Activated CD8-positive, alpha-beta memory T cell treated with anti-CD3 and anti-CD28 coated beads for 4 hours (primary cell): ENCODE measurements at places on chromosomes 7 and 10.

- DNase-seq, result no peak
Measured at GRCh38 chr7:121411597-121411979, 15.5 kb upstream of the FAM3C start.

- no peak for DNase-seq
Measured at GRCh38 chr7:94223375-94224084, 171.2 kb upstream of the COL1A2 start.

DNA sequence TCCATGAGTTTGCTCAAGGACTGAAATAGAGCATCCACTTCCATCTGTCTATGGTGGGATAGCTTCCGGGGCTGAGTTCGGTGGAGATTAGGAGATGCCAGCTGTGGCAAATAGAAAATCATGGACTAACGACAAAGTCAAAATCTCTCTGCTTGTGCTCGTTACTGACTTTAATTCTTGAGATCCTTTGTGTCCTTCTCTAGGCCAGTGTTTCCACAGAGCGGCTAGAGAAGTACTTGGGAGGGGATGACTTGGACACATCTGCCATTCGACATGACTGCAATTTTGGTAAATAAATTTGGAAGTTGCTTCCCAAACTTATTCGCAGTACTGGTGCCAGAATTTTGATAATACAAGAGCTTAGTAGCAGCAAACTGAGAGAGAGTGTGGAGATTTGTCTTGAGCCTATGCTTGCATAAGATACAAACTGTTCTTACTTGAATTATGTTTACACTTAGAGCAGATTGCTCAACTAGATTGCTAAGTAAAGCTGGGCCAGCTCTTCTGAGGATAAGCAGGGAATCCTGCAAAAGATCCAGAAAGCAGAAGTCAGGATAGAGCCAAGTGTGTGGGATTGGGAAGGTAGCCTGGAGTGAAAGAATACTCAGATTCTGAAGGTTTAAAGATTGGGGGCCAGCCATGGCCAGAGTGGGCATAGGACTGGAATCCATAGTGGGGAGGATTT lies 27.6 kb downstream of the ABCC2 start:
- no peak for DNase-seq

DNA sequence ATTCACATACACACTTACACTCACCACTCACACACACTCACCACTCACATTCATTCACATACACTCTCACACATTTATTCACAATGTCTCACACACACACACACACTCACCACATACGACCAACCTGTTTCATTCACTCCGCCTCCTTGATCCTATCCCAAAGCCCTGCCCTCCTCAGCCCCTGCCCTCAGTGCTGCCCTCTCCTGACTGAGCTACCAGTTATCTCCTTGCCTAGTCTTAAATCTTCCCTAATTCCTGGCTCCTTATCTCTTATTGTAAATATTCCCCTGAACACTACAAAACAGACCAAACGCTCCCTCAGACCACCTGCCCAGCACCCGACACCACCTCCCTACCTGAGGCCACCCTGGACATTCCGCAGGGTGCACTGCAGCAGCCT lies 26.1 kb upstream of the C10orf120 start:
- no peak for DNase-seq

- no peak for DNase-seq
Measured at GRCh38 chr7:74269757-74270277, 15.6 kb upstream of the RFC2 start.

- no peak for DNase-seq
Measured at GRCh38 chr7:47513741-47514241, 68.1 kb downstream of the TNS3 start.

DNA sequence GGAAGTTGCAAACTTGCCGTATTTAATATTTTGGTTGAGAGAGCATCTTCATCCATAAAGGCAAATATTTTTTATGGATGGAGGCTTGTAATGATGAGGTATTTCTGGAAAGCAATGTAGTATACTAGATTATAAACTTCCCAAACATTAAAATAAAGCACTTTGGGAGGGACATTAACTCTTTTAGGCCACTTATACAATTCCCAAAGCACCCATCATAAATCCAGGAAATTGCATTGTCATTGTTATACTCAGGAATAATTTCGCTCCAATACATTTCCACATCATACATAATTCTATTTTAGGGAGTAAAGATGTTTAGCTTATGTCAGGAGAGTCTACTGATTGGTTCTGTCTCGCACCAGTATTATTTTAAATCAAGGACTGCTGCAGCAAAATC lies 212.7 kb upstream of the MKI67 start:
- no peak for DNase-seq

- DNase-seq, result no peak
Measured at GRCh38 chr10:74677951-74678350, 148.4 kb upstream of the KAT6B start.

GRCh38 chr10:133567119-133567518 lies 1.7 kb upstream of the SYCE1 start:
- no peak for DNase-seq

- DNase-seq, result no peak
Measured at GRCh38 chr10:89470628-89471027, 56.3 kb downstream of the IFIT5 start.

DNA sequence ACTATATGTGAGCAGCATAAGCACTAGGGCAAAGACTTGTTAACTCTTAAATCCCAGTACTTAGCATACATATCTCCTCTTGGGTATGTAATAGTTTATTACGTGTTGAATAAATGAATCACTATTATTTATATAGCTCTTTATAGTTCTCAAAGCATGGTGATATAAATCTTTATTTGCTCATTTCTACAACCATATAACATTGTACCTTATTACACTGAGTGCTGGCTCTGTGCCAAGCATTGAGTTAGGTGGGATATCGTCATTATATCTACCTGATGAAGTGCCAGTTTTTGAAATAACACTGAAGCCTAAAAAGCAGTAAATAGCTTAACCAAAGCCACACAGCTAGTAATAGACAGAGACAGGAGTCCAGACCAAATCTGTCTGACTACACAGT lies 27.9 kb downstream of the AHR start:
- no peak for DNase-seq

- no peak for DNase-seq
Measured at GRCh38 chr10:14727924-14728323, 46.8 kb downstream of the FAM107B start.

GRCh38 chr10:125209591-125210355 lies 49.4 kb upstream of the CTBP2 start:
- no peak for DNase-seq

- no peak for DNase-seq
Measured at GRCh38 chr7:45579391-45579801, 5.2 kb downstream of the ADCY1 start.

- no peak for DNase-seq
Measured at GRCh38 chr7:157691586-157692459, 355.0 kb downstream of the DNAJB6 start.

DNA sequence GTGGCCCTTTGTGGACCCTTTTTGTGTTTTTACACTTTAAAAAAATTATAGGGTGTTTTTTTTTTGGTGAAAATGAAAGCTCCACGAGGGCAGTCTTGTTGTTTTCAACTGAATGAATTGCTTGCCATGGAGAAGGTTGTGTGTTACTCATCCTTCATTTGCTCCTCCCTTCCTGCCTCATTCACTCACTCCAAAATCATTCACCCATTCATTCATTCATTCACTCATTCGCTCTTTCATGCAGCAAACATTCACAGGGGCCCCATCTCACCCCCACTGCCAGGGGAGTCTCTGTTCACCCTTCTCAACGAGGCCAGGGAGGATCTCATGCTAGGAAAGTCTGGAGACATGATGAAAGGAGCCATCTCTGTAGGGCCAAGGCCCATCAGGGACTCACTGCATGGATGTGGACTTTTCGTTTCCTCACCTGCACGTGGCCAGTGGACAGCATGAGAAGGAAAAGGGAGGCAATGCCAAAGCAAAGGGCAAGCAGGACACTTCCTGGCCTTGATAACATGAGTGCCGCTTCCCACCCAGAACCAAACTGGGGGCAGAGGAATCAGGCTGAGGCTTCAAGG lies 62.8 kb upstream of the COL13A1 start:
- no peak for DNase-seq

- DNase-seq, result no peak
Measured at GRCh38 chr10:74072503-74072902, 74.6 kb downstream of the VCL start.

DNA sequence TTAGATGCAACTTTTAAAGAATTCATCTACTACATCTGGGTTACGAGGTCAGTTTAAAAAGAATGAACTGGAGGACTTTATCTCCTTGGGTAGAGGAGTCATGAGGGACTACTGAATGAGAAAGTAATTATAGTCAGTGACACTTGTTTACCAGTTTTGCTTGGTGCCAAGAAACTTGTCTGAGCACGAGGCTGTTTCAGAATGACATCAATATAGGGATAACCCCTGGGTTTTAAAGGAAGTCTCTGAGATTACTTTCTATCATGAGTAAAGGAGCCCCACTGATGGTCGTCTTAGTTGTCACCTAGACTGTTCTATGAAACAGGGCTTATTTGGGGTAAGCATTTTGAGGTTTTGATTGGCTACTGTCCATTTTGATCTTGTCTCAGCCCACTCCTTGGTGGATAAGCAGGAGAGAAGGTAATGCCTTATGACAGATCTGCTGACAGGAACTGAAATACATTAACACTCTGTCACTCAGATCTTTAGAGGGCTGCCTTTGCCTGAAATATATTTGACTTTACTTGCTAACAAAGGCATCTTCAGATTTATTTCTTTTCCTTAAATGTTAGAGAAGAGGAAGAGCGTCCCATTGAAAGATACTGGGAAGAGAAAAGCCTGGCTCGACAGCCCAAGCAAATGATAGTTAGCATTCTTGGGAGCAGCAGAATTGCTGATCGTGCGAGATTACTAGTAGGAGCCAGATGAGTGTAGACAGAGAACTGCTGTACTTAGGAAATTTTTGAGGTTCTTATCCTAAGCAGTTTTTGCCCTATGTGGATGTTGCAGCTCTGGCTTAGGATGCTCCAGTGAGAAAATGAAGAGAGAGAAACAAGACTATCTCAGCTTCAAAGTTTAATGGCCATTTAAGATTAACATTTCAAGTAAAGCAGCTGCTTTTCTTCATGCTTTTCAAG lies 299.2 kb upstream of the LRGUK start:
- no peak for DNase-seq

DNA sequence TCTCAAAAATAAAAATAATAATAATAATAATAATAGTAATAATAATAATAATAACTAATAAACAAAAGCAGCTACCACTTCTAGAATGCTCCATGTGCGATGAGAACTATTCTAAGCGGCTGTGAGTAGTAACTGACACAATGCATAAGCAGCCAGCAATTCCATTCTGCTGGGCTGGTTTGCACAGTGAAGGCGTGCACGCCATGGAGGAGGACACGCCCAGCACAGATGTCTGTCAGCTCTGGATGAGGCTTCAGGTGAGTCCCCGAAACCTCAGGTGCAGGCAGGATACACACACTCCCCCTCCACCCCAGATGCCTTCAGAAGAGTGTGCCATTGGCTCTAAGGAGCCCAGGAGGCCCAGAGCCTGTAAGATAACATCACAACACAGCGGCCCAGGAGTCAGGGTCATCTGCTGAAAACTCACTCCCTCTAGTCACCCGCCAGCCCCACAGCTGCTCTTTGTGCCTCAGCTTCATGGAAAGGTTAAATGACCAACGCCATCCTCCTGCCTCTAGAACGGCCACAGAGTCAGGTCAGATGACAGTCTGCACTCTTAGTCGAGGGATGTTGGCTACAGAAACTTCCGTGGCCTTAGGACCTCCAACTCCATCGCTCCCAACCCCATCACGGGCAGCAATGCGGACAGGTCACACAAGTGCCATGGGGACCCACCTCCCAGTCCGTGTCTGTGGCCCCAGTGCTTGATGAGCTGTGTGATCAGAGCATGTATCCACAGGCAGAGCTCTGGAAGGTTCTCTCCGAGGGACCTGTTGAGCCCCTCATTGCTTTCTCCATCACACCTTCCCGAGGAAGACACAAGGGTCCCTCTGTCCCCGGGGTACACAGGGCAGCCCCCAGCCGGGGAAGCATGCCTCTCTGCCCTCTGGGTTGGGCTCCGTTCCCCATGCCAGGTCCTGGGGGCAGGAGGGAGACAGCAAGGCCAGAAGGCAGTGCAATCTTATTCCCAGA lies 103.9 kb downstream of the CTBP2 start:
- no peak for DNase-seq

- no peak for DNase-seq
Measured at GRCh38 chr10:96496281-96496925, 17.3 kb downstream of the TLL2 start.

GRCh38 chr10:78731675-78732074 lies 337.1 kb upstream of the ZMIZ1 start:
- no peak for DNase-seq

- no peak for DNase-seq
Measured at GRCh38 chr7:134731616-134732015, 47.8 kb upstream of the CALD1 start.

DNA sequence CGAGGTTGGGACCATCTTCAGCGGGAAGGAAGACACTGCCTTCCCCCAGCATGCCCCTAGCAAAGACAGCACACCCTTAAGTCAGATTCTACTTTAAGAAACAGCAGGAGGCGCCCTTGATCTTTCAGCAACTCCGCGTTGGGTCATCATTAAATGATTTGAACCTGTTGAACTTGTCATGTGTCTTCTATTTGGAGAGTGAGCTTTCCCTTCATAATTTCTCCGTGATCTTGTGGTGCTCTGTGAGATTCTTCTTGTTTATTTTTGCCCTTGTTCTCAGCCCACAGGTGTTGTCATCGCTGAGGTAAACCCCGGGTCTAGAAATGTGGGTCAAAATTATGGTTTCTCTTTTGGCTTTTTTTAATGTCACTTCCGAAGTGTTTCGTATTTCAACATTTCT lies 49.5 kb upstream of the PITRM1 start:
- DNase-seq, result no peak

DNA sequence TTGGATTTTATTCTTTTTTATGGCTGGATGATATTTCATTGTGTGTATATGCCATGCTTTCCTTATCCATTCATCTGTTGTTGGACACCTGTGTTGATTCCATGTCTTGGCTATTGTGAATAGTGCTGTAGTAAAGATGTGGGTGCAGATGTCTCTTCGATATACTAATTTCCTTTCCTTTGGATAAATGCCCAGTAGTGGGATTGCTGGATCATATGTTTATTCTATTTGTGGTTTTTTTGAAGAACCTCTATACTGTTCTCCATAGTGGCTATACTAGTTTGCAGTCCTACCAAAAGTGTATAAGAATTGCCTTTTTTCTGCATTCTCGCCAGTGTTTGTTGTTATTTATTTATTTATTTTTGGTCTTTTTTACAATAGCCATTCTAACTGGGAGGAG lies 159.8 kb downstream of the WNT2 start:
- no peak for DNase-seq

GRCh38 chr10:18607503-18608378 lies 43.6 kb downstream of the NSUN6 start:
- DNase-seq, result no peak

- DNase-seq, result no peak
Measured at GRCh38 chr7:130921391-130922180, 187.6 kb upstream of the KLF14 start.
